Stimulated activated CD8-positive, alpha-beta memory T cell treated with anti-CD3 and anti-CD28 coated beads, Interleukin-12 subunit alpha, Interleukin-12 subunit beta, amount 100 ng/mL, for 4 hours (primary cell): ENCODE measurements at places on chromosomes 4 and X.

DNA sequence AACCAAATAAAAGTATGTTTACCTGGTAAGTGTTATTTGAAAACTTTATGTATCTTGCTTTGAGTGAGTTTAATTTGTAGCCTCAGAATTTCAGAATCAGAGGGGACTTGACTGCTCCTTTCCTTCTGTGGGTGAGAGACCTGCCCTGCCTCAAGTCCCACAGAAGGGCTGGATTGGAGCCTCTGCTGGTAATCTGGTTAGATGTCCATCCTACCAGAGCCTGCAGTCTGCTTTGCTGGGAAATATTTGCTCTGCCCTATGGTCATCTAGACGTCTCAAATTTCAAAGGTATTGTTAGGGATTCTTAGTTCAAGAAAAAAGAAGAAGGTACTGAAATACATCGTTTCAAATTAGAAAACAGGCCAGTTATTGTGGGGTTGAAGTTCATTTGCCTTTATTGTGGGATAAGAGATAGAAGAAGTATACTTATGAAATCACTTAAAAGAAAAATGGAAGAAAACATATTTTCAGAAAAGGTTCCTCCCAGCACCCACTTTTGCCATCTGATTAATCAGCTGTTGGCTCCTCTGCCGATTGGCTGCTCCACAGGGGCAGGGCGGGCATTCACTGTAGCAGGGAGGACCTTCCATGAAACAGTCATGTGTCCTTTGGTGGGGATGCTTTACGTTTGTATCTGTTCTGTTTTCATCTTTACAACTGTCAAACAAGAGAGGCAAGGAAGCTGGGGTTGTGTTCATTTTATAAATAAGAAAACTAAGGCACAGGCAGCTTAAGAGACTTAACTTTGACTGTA lies 73.3 kb upstream of the TLR2 start:
- DNase-seq = no peak

GRCh38 chr4:48968814-48969213 lies 17.3 kb upstream of the CWH43 start:
- DNase-seq = no peak

GRCh38 chr4:114401483-114401882 lies 197.1 kb upstream of the UGT8 start:
- DNase-seq = no peak

DNA sequence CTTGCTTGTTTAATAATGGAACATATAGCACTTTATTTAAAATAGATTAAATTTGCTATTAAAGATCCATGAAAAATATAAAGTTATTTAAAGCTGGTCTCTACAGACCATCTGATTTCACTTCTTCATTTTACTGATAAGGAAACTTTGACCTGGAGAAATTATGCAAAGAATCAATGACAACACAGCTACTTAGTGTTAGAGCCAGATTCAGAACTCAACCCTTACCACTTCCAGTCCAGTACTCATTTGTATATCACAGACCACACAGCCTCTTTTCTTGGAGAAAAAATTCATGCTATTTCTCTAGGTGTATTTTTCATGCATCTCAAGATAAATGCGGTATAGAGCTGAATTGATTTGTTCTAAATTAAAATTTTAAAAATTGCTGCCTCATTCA lies 34.0 kb downstream of the WDFY3 start:
- no peak for DNase-seq

DNA sequence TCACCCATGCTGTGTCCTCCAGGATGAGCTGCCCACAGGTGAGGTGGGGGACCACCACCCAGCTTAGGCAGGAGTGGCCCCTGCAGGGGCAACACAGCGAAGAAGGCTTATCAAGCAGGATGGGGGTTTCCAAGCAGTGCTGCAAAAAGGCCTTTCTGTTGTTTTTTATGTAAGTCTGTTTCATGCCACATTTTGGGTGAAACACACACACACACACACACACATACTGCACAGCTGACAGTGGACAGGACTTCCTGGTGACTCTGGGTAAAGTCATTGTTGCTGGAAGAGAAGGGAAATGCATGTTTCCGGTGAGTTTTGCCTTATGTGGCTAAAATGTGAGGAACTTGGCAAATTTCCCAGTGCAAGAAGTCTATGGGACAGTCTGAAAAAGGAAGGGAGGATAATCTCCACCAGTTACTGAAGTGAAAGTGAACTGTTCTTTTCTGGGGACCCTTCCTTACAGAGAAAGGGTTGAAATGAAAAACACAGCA lies 119.2 kb downstream of the IRF2 start:
- no peak for DNase-seq

GRCh38 chrX:155259752-155260151 lies 4.5 kb downstream of the RAB39B start:
- no peak for DNase-seq
